A549 (cell line): ENCODE measurements at places on chromosomes 3 and 15.

DNA sequence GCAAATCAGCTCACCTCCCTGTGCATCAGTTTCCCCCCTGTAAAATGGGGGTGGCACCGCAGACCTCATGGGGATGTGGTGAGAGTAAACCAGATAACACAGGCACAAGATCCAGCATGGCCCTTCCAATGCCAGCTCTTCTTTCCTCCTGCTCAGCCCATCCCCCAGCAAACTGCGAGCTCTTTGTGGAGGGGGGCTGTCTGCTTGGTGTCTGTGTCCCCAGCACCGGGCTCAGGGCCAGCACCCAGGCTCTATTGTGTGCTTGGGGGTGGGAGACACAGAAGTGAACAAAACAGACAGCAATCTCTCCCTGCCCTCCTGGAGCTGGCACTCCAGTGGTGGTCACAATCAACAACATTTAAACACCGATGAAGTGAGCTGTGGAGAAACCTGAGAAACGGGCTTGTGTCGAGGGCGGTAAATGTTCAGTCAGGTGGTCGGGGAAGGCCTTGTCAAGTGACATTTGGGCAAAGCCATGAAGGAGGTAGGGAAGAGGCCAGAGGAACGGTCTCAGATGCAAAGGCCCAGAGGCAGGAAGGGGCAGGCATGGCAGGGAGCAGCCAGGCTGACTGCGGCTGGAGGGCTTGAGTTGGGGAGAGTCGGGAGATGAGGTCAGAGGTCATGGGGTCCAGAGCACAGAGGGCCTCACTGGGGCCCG is 28.4 kb downstream of the GRIP2 start:
- no peak for DNase-seq

DNA sequence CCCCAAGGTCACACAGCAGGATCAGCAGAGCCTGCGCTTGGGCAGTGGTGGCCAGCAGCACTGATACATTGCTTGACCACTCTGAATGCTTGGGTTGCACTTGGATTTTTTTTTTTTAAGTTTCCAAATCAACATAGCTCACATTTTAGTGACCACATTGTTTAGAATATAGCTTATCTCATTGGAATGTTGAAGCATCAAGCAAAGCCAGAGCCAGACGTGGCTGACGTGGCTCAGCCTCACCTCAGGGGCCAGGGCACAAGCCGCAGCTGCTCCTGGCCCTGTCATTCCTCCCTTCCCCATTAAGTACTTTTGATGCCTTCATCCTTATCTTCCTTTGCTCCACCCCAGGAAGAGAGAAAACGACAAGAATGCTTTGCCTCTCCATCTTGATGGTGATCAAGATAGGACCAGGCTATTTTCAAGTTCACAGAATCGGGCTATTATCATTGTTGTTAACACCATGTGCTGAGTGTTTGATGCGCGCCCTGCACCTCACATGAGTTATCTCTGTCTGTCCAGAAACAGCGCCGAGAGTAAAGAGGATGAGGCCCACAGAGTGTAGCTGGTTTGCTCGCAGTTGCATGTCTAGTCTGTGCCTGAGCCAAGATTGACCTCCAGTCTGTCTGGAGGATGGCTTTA is 75.8 kb downstream of the AAGAB start:
- peak; percentile 69 for DNase-seq

DNA sequence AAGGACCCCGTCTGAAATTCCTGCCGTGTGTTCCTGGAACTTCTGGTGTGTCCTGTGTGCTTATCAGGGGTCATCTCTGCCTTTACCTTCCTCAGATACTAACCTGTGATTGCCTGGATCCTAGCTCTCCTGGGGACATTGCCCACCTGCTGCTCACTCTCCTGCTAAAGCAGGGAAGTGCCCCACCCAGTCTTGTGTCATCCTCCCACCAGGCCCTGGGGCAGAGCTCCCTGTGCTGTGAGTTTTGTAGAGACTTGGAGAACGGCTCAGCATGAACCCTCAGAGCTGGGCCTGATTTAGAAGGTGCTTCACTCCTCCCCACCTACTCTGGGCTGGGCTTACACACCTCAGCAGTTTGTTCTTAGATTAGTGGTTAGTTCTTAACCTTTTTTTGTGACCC is 3.8 kb upstream of the TMEM44 start:
- DNase-seq, result no peak

GRCh38 chr15:60914360-60914759 is 314.7 kb downstream of the RORA start:
- no peak for DNase-seq

DNA sequence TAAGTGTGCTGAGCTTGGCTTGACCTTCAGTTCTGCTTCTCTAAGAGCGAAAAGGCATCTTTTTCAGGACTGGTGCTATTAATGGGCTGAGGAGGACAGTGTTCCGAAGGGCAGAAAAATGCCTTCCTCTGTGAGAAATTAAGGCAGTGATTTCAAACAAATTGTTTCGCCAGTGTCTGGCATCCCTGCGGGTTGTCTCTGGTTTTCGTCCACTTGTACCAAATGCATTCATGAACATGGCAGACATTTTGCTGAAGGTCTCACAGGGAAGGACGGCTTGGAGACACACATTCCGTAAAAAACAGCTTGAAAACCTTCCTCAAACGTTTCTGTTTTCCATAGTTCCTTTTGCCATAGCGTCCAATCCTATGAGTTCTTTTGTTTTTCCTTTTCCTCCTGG is 57.1 kb downstream of the CEMIP start:
- DNase-seq, result no peak

DNA sequence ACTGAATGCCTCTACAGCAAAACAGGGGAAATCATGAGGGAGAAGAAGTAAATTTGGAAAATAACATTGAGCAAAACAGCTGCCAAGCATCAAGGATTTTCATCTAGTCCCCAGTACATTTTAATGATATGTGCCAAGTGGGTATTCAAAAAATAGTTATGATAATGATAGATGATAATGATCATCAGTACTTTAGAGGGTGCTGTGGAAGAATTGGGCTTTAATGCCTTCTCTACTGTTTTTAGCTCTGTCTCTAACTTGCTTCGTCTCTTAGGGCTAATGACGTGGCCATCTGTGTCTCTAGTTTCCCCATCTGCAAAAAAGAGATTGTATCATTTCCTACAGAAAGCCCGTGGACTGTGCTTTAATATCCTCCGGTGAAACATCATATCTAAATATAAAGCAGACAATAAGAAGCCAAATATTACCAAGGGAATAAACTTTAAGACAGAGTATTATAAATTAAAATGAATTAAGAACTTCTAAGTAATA is 10.2 kb upstream of the FSIP1 start:
- no peak for DNase-seq

- DNase-seq, result no peak
These were observed 41.5 kb downstream of the TNK2 start for GRCh38 chr3:195866686-195867511.
